ENCODE measurements at places on chromosomes 3 and 15. TPM values are rescaled to one million over a fixed set of nuclear protein-coding genes. Genes with fewer than 3 reads are reported as not detected.

MAGI1 gene
- 21.1 TPM for total RNA-seq

UNC13C gene
- under 0.01 TPM for total RNA-seq

SEMA6D gene
- 1.0 TPM for total RNA-seq

ALPK3 gene
- under 0.01 TPM for total RNA-seq

PRR20G gene
- not detected for total RNA-seq

CISH gene
- 1.0 TPM for total RNA-seq

ACTRT3 gene
- total RNA-seq: 1.5 TPM

MAPK6 gene
- 274 TPM for total RNA-seq

GCNT3 gene
- 3.4 TPM for total RNA-seq
